ENCODE measurements at places on chromosomes 11 and 22.

DNA sequence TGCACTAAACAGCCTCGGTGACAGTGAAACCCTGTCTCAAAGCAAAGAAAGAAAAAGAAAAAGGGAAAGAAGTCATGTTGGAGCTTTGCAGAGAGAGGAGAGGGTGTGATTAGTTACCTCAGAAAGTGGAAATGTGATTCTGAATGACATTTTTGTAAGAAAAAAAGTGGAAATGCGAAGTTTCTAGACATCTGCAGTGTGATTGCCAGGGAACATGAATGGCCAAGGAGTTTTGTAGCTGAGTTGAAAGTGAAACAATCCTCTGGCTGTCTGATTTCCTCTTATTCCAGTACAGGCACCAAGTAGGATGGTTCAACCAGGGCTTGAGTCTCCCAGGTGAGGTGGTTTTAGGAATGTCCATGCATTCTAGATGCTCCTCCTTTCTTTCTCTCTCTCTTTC, 17.8 kb upstream of the SYVN1 start:
- no peak for DNase-seq

GRCh38 chr22:17086296-17086695, 1.5 kb downstream of the IL17RA start:
- DNase-seq = no peak

- no peak for DNase-seq
Observed at GRCh38 chr11:15519124-15519791, 404.5 kb downstream of the INSC start.

DNA sequence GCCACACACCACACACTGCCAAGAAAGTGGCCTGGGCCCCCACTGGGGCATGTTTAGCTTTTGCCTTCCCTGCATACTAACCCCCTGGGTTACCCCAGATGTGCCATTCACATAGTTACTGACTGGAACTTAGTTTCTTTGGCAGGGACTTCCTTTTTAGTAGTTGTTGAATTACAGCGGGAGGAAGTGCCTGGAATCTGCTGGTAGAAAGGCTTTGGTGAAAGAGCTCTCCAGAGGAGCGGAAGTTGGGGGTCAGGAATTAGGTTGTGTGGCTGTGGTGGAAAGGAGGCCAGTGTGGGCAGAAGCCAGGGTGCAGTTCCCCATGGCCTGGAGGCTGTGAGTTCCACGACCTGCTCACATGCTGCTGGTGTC, 69.0 kb downstream of the MED15 start:
- DNase-seq = no peak

DNA sequence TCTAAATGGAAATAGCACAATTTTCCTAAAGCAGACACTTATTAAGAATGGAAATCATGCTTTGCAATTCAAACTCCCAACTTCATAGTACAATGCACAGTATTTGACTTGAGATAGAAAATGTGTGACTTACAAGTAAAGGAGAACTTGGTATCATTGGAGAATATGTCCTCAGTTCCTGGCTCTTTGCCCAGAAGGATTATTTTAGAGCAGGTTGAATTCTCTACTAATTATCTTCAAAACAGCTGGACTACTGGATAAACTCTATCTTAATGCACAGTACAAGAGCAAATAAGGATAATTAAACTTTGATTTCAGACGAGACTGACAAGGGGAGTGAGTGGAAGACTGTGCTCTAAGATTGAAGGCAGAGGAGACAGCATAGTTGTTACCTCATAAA, 839.4 kb downstream of the OPCML start:
- no peak for DNase-seq

- DNase-seq = no peak
Observed at GRCh38 chr22:25656724-25657123, 85.3 kb upstream of the MYO18B start.

DNA sequence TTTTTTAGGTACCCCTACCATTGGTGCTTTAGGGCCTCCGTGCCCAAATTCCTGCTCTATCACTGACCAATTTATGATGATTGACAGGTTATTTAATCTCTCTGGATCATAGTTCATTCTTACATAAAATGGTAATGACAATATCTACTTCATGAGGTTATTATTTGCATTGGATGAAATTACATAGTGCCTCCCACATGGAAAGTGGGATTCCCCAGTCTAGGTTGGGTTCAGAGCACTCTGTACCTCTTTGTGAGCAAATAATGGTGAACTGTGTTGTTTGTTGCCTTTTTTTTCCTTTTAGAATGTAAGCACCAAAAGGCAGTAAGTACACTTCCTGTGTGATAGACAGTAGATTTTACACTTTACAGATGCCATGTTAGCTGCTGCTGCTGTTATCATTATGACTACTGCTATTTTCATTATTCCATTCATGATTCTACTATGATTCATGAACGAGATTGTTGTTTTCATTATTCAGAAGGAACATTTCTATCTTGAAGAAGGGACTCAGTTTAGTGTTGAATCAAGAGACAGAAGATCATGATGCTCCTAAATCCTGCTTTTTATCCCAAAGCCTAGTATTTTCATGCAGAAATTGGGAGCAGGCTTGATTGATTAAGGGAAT, 100.8 kb downstream of the ALX4 start:
- no peak for DNase-seq

DNA sequence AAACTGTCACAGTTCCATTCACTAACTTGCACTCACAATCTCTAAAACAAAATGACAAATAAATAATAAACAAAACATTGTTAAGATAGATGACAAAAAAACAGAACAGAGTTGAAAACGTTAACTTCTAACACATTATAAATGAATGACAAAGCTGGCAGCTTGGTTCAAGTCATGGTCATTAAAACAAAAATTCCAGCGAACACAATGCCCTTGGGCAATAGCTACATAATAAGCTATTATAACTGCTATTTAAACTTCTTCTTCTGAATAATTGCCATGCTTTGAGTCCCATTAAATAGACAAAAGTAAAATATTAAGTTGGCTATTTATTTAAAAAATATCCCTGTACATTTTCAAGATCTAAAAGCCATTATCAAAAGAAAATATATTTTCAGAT, 54.7 kb downstream of the PICALM start:
- DNase-seq = no peak

GRCh38 chr22:28560046-28560742, 119.4 kb downstream of the TTC28 start:
- DNase-seq = no peak

- peak; percentile 68 for DNase-seq
Observed at GRCh38 chr11:43942662-43943371, 380 bp downstream of the C11orf96 start.

DNA sequence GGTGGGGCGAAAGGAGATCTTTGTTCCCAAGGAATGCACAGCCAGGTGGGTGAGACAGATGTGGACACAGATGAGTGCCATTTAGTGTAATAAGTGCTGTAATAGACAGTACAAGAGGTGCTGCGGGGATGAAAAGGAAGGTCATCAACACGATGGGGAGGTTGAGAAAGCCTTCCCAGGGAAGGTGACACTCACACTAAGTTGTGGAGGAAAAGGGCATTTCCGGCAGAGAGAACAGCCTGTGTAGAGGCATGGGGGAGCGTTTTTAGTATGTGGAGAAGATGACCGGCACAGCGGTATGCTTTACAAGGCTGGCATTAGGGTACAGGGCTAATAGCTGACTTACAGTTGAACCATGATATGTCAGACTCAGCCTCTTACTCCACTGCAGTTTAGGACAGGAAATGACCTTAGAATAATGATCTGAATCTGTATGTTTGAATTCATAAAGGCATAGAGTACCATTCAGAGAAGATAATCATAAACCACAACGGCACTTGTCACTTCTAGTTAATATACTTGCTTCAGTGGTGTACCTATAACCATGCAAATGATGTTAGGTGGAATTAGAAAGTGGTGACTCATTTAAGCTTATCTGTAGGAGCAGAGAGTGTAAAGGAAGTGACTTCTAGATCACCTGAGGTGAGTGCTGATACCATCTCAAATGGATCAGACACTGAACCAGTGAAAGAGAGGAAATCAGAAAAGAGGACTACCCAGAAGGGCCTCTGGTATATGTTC, 60.6 kb downstream of the FAM83F start:
- no peak for DNase-seq

DNA sequence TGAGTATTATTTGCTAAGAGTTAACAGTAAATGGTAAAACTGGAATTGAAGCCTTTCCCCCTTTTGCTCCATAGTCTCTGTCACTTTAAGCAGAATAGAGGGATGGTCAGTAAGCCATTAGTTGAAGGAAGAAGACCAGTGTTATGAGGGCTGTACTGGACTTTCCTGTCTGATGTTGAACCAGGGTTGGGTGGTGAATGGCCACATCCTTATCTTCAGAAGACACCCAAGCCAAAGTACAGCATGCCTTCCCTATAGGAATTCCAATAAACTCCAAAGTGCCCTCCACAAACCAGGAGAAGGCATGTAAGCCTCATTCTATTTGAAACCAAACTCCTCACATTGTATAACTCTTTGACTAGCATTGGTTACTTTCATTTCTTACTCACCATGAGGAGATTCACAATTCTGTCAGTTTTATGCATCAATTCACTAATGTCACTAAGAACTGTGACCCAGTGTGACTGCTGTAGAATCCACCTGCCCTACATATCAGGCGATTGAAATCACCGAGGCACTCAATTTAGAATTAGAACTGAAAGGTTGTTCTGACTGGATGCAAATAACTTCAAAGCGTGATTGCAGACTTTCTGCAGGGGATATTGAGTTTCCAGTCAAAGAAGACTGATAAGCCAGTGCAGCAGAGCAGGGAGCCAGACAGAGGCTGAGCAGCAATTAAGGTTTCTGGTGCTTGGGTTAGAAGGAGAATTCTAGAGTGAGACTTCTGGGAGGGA, 107.1 kb upstream of the DDI1 start:
- no peak for DNase-seq

- no peak for DNase-seq
Observed at GRCh38 chr11:45048870-45049691, 97.4 kb upstream of the PRDM11 start.

GRCh38 chr11:31375879-31376278, 6.2 kb downstream of the DNAJC24 start:
- DNase-seq = no peak

DNA sequence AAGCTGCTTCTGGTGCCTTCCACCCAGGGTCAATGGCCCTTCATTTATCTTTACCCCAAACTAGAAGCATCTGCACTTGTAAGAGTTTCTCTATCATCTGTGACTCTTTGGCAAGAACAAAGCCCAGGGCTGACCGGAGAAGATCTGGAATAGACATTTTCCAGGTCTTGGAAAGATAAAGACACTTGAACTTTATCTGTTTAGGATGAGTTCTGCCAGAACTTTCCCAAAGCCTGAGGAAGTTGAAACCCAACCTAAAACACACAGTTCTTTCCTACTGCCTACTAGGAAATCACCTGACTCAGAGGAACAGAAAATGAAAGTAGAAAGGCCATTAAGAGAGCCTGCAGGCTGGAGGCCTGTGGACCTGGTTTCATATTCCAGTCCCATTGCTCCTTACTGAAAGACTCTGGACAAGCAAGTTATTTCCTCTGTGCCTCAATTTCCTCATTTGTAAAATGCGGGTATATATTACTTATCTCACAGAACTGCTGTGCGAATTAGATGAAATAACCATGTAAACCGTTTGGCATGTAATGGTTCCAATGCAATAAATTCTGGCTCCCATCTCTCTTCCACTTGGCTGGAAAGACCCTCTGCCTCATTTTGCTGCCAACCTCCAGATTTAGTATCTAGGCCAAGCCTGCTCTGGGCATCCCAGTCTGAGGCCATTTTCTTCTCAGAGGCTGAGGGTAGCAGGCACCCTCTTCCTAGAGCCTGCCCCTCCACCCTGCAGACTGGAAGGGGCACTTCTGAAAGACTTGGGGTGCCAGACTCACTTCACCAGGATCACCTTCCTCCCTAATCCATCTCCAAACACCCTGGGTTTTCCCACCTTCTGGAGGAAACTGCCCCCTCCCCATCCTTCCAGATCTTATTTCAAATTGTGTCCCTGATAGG, 1.2 kb downstream of the UBE2L6 start:
- DNase-seq = peak; percentile 76

DNA sequence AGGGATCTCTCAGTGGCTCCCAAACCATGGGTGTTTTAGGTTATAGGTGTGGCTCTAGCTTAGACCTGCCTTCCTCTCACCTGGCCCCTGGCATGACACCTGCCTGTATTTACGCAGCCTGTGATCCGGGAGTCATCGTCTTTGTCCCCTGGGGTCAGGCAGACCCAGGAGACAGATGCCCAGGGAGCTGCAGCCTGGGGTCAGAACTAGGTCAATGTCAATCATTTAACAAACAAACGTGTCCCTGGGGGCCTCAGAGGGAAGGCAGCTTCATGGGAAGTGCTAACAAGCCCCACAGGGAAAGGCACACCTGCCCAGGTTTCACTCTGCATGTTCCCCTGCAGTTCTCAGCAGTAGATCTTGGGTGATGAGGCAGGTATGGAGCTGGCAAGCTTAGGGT, 12.0 kb downstream of the BACE1-AS start:
- no peak for DNase-seq

GRCh38 chr11:94728541-94728940, 39.6 kb upstream of the AMOTL1 start:
- DNase-seq = no peak

- DNase-seq = no peak
Observed at GRCh38 chr22:37601540-37602442, 6.8 kb upstream of the GGA1 start.

GRCh38 chr11:126231725-126232459, 20.3 kb downstream of the FAM118B start:
- no peak for DNase-seq

DNA sequence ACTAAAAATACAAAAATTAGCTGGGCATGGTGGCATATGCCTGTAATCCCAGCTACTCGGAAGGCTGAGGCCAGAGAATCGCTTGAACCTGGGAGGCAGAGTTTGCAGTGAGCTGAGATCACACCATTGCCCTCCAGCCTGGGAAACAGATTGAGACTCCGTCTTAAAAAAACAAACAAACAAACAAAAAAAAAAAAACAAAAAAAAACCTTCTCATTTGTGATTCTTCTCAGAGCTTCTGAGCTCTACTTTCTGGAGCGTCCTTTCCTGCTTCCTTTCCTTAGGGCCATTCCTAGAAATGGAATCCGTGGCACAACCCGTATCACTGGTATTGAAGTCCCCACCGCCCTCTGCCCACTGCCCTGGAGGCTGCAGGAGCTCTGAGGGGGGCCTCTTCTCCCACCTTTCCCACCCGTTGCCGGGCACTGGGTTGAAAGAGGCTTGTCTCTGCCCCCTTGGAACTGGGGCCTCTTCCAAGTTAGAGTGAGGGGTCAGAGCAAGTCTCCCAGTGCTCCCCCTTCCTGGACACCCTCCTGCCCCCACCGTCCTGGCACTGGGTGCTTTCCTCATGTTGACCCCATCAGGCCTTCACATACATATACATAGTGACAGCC, 2.0 kb upstream of the SHISA8 start:
- DNase-seq = no peak

- no peak for DNase-seq
Observed at GRCh38 chr22:31893460-31893859, 50.9 kb upstream of the YWHAH start.

- DNase-seq = no peak
Observed at GRCh38 chr11:69486773-69487291, 5.4 kb downstream of the LINC01488 start.
